C1 segment of cervical spinal cord (tissue), 14 donors: ENCODE measurements at places on chromosomes 2 and 18.

GRCh38 chr2:52686935-52687334 lies 1080.7 kb upstream of the CHAC2 start:
- DNase-seq: no peak

GRCh38 chr2:217456016-217456415 lies 546.8 kb downstream of the TNS1 start:
- no peak for DNase-seq

DNA sequence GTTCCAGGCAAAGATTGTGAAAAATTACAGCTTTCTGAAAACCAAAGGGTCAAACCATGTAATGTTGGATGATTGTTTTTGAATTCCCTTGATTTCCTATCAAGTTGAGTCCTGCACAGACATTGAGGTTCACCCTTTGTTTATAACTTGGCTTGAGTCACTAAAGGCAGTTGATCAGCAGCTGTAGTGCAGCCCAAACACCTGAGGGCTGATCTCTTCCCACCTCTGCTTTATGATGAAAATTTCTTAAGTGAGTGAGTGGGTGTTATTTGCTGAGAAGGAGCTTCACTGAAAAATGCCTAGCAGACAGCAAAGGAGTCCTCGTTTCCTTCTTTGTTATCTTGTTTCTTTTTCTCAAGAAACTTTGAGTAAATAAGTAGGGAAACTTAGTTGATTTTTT lies 31.9 kb upstream of the BMPR2 start:
- DNase-seq: no peak

DNA sequence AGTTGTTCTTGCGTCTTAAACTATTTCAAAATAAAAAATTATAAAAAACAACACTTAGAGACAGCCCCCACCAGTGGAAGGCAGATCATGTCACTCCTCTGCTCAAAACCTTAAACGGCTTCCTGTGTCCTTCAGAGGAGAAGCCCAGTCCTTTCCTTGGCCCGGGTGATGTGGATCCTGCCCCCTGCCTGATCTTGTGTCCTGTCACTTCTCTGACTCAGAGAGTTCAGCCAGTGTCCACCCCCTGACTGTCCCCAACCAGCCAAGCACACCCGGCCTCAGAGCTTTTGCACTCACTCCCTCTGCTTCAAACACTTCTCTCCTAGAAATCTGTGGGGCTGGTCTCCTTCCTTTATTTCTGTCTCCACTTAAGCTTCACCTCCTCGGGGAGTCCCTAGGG lies 35.4 kb downstream of the TOGARAM2 start:
- DNase-seq: no peak

- no peak for DNase-seq
These were observed 476.5 kb downstream of the LRP1B start for GRCh38 chr2:141654311-141654710.

GRCh38 chr2:231413456-231413855 lies 17.9 kb downstream of the B3GNT7 start:
- DNase-seq: no peak

- no peak for DNase-seq
These were observed 39.7 kb upstream of the EPAS1 start for GRCh38 chr2:46257476-46257875.
